T-helper 2 cell treated with Interferon-gamma antibody and Interleukin-4, amounts not matched to agents 5 μg/mL and 100 μg/mL, for 36 hours (primary cell): ENCODE measurements at places on chromosomes 13 and 19.

DNA sequence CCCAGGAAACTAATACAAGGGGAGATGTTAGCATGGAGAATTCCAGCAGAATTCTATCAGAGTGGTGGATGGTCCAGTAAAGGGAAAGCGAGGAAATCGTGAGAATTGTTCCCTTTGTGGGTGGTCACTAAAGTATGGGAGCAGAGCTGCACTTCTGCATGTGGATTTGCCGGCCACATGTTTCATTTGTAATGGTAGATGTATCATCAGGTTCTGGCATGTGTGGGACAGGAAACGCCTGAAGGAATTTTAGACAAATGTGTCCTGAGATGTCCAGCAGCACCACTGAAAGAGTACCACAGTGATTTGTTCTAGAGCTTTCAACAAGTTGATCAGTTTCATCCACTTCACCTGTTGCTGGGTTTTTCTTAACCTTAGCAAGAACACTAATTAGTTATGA is 308.4 kb downstream of the SHISA2 start:
- DNase-seq: no peak
- peaks cover under 1% of the 10 kb centered on the region for H3K4me1 ChIP-seq
- H3K36me3 ChIP-seq: no peaks in the 10 kb centered on the region
- peaks cover 7% of the 10 kb centered on the region for H3K27me3 ChIP-seq
- H3K27ac ChIP-seq: no peak overlapping the region

DNA sequence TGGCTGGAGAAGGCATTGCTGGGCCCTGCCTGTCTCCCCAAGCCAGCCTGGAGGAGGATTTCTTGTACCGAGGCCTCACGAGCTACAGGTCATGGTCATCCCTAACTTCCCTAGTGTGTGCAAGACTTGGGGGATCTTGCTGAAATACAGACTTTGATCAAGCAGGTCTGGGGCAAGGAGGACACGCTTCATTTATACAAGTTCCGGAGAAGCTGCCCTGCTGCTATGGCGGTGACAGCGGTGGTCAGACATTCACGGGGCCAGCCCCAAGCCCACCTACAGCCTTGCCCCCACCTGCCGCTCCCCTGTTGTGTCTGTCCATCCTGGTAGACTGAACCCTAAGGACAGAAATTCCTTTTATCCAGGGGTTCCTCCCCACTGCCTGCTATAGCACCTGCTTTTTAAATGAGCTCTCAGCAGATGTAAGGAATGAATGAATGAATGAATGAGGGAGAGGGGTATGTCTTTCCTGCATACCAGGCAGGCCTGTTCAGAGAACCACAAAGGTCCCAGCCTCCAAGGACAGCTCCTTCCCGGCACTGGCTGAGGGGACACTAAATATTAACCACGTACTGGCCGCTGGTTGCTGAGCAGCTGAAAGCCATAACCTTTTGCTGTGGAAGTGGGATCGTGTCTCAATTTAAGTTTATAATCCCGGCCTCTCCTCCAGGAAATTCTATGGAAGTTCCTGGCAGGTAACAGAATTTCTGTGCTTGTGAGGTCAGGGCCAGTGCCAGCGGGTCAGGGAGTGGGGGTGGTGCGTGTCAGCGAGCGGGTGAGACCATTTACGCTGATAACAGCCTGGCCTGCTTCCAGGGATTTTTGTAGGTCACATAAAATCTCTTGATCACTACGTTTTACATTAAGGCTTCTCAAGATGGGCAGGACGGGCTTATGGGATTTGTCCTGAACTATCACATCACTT is 27.1 kb downstream of the TSSK6 start:
- no peaks in the 10 kb centered on the region for H3K27me3 ChIP-seq
- peak overlapping the region; percentile 100 for H3K27ac ChIP-seq
- peaks cover 24% of the 10 kb centered on the region for H3K36me3 ChIP-seq
- peak overlapping the region; percentile 81 for H3K4me3 ChIP-seq

DNA sequence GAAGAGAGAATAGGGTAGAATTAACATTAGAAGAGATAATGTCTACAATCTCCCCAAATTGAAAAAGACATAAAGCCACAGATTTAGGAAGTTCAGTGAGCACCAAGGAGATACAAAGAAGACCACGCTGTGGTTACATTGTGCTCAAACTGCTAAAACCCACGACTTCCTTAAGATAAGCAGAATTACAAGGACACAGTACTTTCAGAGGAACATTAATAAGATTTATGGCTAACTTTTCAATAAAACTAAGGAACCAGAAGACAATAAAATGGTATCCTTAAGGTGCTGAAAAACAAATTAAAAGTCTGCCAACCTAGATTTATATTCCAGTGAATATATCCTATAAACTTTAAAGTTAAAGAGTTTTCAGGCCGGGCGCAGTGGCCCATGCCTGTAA is 7.4 kb upstream of the IL17D start:
- peaks cover 38% of the 10 kb centered on the region for H3K27me3 ChIP-seq
- no peak for DNase-seq

GRCh38 chr19:11005521-11005920 is 44.7 kb downstream of the SMARCA4 start:
- H3K36me3 ChIP-seq: peaks cover 34% of the 10 kb centered on the region
- no peak overlapping the region for H3K4me3 ChIP-seq
- H3K27ac ChIP-seq: no peak overlapping the region
- H3K27me3 ChIP-seq: no peaks in the 10 kb centered on the region
- DNase-seq: no peak
- H3K4me1 ChIP-seq: no peaks in the 10 kb centered on the region

- no peaks in the 10 kb centered on the region for H3K27me3 ChIP-seq
- H3K27ac ChIP-seq: no peak overlapping the region
- DNase-seq: no peak
- no peak overlapping the region for H3K4me3 ChIP-seq
- H3K36me3 ChIP-seq: no peaks in the 10 kb centered on the region
Measured at GRCh38 chr13:100179276-100179675, 90.4 kb downstream of the PCCA start.

- DNase-seq: peak; percentile 5
- H3K27me3 ChIP-seq: no peaks in the 10 kb centered on the region
- H3K4me3 ChIP-seq: peak overlapping the region; percentile 62
- H3K36me3 ChIP-seq: no peaks in the 10 kb centered on the region
- peak overlapping the region; percentile 63 for H3K27ac ChIP-seq
Measured at GRCh38 chr19:40274585-40275544, 10.3 kb downstream of the AKT2 start.
